ENCODE measurements at places on chromosomes 2 and 18.

GRCh38 chr18:71998547-71999097 lies 545.5 kb downstream of the CBLN2 start:
- DNase-seq: no peak

DNA sequence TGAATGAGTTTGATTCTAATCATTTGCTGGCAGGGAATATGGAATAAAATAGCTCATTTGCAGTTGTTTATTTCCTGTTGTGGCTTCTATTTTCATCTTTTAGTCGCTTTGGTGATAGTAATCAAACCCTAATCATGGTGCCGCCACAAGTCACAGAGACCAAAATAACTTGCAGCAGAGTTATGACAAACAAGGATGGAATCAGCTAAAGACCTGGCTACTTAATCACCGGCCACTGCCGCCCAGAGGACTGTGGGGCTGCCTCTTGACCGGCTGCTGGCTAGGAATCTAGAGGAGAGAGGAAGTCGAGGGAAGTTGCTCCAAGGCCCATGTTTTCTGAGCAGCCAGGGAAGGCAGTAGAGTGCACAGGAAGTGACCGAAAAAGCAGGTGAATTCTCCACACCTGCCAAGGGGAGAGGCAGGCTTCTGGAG lies 5.1 kb upstream of the SMAD7 start:
- DNase-seq: peak; percentile 92

DNA sequence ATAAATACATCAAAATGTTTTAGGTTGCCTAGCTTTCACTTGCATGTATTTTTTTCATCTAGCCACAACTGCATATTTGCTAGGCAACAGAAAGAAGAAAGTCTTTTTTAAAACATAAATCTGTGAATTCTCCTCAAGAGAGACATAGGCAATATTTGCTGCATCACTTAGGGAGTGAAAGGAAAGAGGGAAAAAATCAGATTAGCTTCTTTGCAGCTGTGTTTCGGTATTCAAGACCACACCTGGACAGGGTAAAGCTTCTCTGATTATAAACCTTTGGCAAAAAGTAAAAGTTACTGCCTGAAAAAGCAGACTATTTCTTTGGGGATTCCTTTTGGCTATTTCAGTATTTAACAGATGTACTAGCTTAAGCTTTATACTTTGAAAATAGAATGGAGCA lies 280.9 kb upstream of the ZSWIM2 start:
- no peak for DNase-seq

- DNase-seq: no peak
These were observed 381.9 kb downstream of the PLCL1 start for GRCh38 chr2:198186257-198186656.

GRCh38 chr18:31819106-31819924 lies 58.6 kb upstream of the SLC25A52 start:
- peak; percentile 49 for DNase-seq

DNA sequence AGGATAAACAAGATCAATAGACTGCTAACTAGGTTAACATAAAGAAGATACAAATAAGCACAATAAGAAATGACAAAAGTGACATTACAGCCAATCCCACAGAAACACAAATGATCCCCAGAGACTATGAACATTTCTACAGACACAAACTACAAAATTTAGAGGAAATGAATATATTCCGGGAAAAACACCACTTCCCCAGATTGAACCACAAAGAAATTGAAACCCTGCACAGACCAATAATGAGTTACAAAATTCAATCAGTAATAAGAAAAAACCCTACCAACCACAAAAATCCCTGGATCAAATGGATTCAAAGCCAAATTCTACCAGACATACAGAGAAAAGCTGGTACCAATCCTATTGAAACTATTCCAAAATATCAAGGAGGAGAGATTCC lies 232.4 kb upstream of the RBMS1 start:
- DNase-seq: no peak

DNA sequence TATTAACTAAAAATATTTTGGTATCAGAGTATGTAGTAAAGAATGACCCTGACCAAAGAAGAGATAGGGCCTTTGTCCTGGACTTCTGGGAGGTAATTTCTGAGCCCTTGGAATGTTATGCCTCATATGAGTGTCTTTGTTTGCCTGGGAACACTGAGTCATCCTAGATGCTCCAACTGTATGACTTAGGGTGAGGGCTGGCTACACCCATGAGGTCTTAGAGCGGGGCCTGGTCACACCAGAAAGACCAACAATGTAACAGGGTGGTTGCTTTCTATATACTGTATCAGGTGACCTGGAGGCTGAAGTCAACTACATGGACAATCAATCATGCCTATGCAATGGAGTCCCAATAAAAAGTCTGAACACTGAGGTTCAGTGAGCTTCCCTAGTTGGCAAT lies 253.1 kb downstream of the MBD2 start:
- no peak for DNase-seq

- DNase-seq: no peak
These were observed 38.4 kb downstream of the ADCY3 start for GRCh38 chr2:24881623-24882022.
